ENCODE measurements at places on chromosomes 3 and 15.
A peak's percentile ranks its signal among the peaks of the same experiment; 100 is the strongest.

DNA sequence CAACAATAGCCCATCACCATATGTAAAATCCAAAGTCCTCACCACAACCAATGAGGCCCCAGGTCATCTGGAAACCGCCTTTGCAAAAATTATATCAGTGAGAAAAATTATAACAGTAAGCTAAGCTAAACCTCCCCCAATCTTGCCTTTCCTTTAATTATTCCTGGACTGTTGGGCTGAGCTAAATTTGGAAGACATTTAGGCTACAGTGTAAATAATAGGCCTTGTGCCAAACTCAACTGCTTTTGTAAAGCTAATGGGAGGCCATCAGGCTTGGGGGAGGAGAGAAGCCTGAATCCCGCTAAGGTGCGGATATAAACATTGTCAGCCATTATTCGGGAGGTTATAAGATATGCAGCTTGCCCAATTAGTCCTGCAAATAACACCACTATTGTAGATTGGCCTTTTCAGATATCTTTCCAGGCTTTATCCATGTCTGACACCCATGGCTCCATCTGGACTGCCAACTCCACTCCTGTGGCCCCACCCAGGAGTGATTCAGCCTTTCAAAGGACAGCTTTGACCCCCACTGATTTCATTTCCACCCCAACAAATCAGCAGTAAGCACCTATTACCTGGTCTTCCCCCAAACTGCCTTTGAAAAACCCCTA, 53.0 kb upstream of the CA12 start:
- DNase-seq = no peak

GRCh38 chr3:73622091-73622805, 2.5 kb downstream of the PDZRN3 start:
- DNase-seq = peak; percentile 43

DNA sequence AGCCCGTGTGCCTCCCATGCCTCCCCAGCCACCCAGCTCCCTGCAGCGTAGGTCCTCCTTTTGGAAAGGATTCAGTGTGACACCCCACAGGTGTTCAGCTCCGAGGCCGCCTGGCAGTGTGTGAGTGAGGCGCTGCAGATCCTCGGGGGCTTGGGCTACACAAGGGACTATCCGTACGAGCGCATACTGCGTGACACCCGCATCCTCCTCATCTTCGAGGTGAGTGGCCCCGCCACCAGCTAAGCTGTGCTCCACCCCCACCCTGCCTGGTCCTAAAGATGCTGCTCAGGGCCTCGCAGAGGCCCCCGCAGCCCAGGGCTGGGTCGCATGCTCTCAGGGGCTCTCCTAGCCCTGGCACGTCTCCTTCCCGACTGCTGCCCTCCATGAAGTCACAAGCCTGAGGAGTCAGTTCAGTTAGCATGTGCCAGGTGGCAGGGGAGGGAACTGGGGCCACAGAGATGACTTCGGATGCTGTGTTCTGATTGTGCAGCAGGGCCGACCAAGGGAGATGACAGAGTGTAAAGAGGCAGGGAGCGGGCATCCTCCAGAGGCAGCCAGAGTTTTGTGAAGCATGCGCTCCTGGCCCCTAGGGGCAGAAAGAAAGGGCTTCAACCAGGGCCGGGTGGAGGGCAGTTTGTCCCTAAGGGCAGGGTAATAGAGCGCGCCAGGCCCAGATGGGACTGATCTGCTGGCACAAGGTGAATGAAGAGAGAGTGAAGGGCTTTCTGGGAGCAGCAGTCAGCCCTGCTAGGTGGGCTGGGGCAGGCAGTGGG, 26.8 kb downstream of the ACAD9 start:
- DNase-seq = no peak

DNA sequence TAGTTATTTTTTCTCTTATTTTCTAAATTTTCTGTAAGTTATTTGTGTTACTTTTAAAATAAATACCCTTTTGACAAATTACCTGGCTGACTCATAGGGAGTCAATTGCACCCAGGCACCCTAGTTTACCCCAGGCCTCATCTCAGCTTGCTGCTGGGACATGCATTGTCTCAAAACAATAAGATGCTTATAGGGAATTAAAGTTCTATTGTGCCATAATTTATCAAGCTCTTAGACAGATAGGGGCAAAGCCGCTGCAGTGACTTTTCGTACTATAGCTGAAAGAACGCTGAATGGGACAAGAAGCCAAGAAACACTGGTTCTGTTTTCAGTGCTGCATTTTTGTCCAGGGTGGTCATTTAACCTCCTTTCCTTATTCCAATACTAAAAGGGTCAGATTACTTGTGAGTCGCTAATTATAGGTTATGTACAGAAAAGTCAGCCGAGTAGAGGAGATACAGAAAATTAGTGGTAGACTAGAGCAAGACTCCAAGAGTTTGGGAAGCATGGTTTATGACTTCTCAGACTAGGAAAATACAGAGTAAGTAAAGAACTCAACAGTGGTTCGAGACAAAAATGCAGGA, 50.3 kb downstream of the EXD1 start:
- no peak for DNase-seq

- DNase-seq = no peak
Measured at GRCh38 chr15:89852342-89852995, 37.8 kb upstream of the ANPEP start.

- DNase-seq = no peak
Measured at GRCh38 chr15:47663101-47663500, 54.2 kb upstream of the SEMA6D start.

DNA sequence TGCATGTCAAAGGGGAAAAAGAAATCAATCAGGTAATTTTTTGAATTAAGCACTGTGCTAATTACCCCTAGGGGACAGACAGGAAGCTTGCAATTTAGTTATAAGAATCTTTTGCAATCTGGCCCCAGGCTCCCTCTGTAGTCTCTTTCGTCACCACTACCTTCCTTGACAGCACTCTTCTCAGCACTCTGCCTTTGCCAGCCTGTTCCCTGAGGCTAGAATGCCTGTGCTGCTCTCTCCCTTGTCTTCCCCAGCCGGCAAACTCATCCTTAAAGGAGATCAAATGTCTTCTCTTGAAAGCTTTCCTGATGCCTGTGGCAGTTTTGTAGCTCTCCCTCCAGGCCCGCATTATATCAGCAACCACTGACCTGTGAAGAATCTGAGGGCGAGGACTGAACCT, 32.4 kb upstream of the PRTG start:
- no peak for DNase-seq

DNA sequence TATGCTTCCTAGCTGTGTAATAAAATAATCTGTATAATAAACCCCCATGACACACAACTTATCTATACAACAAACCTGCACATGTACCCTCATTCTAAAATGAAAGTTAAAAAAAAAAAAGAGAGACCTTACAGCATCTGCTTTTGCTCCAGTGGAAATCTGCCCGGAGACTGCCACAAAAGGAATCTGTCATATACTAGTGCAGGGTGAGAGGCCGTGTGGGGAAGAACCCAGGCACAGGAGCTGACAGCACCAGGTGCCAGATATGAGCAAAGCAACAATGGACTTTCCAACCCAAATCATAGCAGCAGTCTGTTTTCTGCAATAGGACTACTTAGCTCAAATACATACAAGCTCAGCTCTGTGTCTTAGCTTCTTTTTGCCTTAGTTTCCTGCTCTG, 346.5 kb downstream of the ROBO1 start:
- DNase-seq = no peak

DNA sequence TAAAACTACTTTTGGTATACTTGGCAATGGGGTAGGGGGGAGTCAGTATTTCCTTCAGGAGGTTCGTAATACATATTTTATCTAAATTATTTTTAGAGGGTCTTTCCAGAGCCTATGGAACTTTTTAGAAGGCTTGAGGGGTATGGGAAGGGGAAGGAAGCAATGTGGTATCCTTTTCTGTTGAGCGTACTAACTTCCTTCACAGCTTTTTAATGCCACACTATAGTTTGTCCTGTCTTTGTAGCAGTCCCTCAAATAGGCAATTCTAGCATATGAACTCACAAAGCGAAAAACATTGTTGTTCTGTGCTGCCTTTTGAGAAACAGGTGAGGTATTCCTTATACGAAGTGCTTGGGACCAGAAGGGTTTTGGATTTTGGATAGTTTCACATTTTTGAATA, 22.3 kb upstream of the P2RY13 start:
- no peak for DNase-seq

GRCh38 chr15:80597076-80597475, 98.0 kb upstream of the ABHD17C start:
- DNase-seq = no peak

DNA sequence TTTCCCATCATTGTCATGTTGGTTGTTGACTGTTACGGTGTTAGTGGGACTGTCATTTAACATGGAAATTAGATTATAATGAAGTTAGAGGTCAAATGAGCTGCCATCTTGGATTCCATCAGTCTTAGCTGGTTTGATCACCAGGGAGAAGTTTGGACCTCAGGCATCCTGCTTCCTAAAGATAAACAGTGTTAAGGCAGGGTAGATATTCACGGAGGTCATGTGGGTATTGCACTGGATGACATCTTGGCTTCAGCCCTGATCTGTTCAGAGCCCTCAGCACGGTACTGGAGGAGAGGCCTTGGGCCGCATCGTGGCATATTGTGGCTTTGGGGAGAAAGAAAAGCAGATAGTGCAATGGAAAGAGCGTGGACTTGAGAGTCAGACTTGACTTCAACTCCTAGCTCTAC, 11.1 kb upstream of the MUC20 start:
- DNase-seq = no peak

DNA sequence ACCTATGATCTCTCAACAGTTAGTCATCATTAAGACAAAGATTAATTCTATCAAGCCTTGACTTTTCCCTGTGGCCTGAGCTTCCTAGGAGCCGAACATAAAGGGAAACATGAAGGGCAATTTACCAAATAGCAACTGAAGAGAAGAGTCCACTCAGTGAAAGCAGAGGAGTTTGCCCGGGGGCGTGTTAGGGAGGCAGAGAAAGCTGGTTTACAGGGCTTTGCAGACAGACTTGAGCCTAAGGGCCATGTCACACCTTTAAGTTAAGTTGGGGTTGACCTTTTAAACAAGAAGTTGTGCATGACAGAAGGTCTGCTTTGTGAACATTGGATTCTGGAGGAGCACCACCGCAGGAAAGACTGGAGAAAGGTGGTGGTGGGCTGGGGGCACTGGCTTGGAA, 701.8 kb upstream of the CFAP20DC start:
- no peak for DNase-seq

- no peak for DNase-seq
Measured at GRCh38 chr3:124553178-124553577, 177.1 kb upstream of the UMPS start.

DNA sequence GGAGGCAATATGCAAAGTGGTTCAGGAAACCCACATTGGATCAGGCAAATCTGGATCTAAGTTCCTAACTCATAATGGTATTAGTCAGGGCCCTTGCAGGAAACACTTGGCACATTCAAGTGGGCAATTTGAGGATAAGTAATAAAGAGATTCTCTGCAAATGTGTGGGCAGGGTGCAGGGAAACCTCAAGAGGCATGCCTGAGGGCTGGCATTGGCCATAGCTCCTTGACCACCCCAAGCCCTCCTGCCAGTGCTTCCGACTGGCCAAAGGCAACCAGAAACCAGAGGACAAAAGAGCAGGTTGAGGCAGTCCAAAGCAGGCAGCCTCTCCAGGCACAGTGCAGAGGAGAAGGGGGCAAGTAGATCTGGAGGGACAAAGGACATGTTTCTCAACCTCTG, 130.8 kb upstream of the SNTN start:
- no peak for DNase-seq

- no peak for DNase-seq
Measured at GRCh38 chr15:66591322-66591862, 25.6 kb upstream of the LCTL start.

- DNase-seq = no peak
Measured at GRCh38 chr3:154542837-154543236, 112.8 kb upstream of the GPR149 start.

GRCh38 chr3:73572368-73572767, 52.4 kb downstream of the PDZRN3 start:
- DNase-seq = no peak

- DNase-seq = no peak
Measured at GRCh38 chr3:127277561-127277960, 10.3 kb downstream of the PRR20G start.

- DNase-seq = no peak
Measured at GRCh38 chr15:53757906-53758305, 1.6 kb downstream of the WDR72 start.

DNA sequence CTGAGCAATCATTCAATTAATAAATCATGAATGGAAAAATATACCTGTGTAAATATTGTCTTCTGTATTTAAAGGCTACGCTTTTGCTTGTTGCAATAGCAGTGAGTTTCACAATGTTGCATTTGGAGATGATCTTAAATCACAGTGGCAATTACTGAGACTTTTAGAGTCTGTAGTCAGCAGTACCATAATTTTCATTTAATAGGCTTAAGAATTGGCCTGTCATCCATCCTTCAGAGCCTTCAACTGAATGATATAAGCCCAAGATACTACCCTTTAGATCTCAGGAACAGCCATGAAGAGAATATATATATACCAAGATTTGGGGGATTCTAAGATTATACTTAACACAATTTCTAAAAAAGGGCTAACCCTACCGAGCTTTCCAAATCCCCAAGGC, 458.1 kb downstream of the GBE1 start:
- DNase-seq = no peak

DNA sequence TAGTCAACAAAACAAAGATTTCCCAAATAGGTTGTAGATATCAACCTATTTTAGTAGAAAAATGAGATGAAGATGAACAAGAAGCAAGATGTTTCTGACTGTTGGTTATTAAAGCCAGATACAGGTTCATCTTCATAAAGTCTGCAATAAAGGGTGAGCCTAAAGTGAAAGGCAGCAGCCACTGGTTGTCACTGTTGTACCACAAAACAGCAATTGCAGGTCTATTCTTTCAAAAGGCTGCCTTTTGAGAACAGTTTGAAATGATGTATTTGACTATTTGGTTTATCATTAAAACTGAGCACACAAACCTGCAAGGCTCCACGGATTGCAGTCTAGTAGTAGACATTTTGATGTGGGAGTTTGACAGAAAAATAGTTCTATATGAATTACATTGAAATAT, 543.4 kb downstream of the GBE1 start:
- no peak for DNase-seq

GRCh38 chr3:50304601-50305000, 1.2 kb upstream of the HYAL1 start:
- no peak for DNase-seq

- no peak for DNase-seq
Measured at GRCh38 chr3:62605413-62606068, 232.2 kb upstream of the FEZF2 start.

- no peak for DNase-seq
Measured at GRCh38 chr3:88248658-88249057, 98.9 kb downstream of the C3orf38 start.

- no peak for DNase-seq
Measured at GRCh38 chr3:101615525-101615924, 41.5 kb downstream of the PCNP start.

DNA sequence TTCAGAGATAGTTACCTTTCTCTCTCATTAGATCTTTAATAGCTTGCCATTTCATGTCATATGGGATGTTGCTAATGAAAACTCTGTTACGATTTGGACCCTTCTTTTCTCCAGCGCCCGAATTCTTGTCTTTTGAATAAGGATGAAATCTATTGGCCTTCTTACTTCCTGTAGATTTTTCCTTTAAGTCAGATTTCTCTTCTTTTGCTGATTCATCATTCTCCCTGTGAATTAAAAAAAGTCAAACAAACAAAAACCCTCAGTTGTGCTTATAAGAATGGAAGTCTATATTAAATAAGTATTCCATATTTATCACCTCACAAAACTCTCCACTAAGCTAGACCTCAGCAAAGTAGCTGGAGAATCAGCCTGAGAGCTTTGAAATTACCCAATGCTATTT, 9.5 kb downstream of the MYEF2 start:
- DNase-seq = no peak

Data from NCI-H1694 treated with DMSO at 0.1 percent for 48 hours (cell line).